Stimulated activated CD4-positive, alpha-beta T cell treated with anti-CD3 and anti-CD28 coated beads, TNF-alpha, amount 100 ng/mL, for 1 hour (primary cell): ENCODE measurements at places on chromosomes 2 and 18.

GRCh38 chr2:27174638-27175037 lies 25.8 kb downstream of the TCF23 start:
- no peak for DNase-seq

DNA sequence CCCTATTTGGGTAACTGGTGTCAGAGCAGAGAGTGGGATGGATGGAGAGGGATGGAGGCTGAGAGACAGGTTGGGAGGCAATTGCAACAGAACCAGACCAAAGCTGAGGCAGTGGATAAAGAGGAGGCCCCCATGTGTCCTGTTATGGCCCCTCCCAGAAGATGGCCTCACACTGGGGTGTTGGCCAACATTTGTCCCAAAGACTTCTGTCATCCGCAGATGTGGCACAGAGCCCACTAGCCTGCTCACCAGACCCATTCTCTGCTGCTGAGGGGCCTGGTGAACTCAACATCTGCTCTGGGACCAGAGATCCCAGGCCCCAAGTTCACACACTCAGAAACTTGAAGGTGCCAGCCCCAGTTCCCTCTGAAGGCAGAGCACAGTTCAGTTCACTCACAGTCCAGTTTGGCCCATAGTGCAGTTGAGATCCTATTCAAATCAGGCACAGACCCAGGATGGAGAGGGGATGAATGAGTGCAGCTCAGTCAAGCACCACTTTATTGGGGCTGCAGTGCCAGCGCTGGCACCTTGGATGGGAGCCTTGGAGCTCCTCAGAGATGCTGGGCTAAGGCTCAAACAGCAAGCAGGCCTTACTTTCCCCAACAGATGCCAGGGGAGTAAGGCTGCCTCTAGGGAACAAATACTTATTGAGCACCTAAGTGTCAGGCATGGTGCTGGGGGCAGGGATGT lies 189.2 kb downstream of the ZBTB7C start:
- no peak for DNase-seq

DNA sequence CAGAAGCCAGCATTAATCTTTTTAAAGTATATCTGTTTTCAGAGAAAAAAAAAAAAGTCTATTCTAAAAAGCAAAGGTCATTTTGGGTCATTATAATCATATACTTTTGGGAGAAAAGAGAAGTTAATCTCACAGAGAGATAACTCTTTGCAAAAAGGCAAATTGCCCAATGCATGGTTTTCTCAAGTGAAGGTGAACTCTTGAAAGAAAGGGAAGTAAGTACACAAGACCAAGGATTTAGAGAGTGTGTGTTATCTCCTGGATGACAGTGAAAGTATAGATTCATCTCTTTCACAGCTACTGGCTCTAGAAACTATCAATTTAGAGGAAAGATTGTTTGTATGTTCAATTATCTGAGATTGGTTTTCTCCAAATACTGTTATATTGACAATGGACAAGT lies 151.4 kb downstream of the CD8B2 start:
- no peak for DNase-seq

DNA sequence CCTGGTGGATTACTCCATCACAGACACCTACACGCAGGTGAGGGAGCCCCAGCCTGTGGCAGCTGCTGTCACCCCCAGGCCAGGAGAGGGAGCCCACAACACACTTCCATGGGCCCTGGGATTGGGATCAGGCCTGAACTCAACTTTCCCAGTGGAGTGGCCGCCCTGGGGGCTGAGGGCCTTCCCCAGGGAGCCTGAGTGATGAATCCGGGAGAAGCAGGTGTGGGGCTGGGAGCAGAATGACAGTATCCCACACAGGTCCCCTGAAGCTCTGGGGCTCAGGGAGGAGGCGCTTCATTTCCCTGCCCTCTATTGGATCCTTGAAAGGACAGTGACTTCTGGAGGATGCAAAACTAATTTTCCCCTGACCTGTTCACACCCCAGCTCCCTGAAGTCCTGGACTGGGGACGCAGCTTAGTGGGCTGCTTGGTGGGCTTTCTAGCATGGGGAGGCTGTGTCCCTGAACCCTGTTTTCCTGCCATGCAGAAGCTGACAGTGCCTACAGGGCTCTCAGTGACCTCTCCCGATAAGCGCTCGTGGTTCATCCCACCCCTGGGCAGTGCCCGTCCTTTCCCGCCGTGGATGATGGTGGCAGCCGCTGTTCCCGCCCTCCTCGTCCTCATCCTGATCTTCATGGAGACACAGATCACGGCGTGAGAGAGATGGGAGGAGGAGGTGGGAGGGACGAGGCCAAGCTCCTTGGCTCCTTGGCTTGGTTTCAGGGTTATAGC lies 11.0 kb downstream of the SLC4A3 start:
- no peak for DNase-seq

- DNase-seq, result no peak
Measured at GRCh38 chr2:110105608-110106467, 9.8 kb downstream of the MALL start.

GRCh38 chr18:32019251-32019948 lies 775 bp downstream of the RNF125 start:
- no peak for DNase-seq

DNA sequence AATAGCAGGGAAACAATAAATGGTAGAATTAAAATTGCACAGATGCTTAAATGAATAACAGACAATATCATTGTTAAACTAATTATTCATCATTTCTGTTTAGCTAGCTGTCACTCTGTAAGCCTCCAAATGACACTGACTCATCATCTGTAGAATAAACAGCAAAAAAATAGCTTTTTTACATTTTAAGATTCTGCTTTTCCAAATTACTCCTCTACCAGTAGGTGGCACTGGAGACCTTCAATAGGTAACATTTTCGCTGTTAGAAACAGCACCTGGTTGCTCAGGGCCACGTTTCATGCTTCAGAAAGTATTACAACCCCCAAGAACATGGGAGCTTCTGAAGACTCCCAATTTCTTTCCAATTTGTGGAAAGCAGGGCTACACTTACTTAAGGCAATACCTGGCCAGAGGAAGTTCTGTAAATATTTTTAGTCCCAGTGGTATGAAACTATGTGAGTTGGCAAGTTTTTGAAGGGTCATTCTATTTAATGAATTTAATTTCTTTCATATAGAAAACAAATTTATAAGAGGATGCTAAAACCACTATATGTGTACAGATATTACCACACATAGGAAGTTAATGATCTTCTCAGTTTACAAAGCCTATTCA lies 45.4 kb downstream of the TTN start:
- no peak for DNase-seq

- DNase-seq, result no peak
Measured at GRCh38 chr2:85319796-85320195, 8.0 kb downstream of the TGOLN2 start.

DNA sequence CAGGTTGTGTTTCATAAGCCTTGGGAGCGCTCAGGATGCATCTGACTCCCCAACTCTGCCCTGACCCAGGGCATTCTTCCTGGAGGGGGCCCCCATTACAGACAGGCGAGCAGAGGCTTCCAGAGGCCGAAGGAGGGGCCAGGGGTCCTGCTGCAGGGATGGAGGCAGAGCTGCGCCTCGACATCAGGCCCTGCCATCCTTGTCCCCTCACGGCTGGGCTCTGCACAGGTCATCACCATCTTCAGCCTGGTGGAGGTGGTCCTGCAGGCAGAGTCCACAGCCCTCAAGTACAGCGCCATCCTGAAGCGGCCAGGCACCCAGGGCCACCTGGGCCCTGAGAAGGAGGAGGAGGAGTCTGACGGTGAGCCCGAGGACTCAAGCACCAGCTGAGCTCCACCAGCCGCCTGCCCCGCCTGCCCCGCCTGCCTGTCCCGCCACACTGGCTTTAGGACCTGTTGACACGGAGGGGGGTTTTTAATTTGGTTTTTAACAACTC lies 42.3 kb upstream of the ALPP start:
- no peak for DNase-seq

- DNase-seq, result no peak
Measured at GRCh38 chr18:36547544-36547943, 250.0 kb downstream of the FHOD3 start.

- DNase-seq, result no peak
Measured at GRCh38 chr2:166784296-166784946, 103.9 kb upstream of the XIRP2 start.

DNA sequence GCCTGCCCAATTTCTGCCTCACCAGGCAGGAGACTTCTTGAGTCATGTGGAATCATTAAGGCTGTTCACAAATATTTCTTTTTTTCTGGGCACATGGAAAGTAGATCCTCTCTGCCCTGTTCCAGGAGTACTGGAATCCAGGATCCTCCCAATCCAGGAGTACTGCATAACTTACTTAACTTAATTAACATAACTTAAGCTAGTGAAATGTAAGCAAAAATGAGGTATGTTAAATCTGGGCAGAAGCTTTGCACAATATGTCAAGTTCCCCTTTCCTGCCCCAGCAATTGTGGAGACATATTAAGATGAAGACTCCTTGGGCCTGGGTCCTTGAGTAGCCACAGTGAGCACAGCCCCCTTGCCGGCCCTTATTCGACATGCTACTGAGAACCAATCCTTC lies 3.2 kb downstream of the CD207 start:
- DNase-seq, result no peak

DNA sequence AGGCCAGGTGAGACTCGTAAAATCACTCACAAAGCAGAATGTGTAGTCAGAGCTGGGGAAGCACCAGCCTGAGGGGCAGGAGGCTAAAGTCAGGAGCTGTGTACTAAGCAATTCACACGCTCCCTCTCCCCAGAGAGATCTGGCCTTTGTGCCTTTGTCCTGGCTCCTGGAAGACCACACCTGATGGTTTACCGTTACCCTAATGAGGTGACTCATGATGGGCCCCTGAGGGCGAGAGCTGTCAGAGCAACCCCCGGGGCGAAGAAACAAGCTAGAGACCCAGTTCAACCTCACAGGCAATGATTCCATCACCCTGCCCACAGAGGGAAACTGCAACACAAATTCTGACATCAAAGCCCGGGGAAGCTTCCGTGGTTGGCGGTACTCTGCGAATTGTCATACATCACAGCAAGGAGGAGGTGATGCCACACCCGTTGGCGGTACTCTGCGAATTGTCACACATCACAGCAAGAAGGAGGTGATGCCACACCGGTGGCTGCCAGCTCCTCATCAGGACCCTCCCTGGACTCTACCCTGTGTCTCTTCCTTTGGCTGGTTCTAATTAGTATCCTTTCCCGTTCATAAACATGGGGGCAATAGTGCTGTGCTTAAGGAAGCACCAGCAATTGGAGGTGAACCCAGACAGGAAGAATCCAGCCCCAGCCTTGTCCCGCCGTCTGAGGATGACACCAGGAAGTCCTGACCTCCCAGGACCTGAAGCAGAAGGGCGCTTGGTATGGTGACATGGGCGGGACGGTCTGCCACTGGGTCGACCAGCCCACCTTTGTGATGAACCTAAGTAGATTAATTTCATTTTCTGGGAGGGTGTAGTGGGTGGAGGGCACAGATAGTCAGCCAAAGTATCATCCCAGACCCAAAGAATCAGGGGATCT lies 30.5 kb downstream of the B3GNT7 start:
- no peak for DNase-seq

DNA sequence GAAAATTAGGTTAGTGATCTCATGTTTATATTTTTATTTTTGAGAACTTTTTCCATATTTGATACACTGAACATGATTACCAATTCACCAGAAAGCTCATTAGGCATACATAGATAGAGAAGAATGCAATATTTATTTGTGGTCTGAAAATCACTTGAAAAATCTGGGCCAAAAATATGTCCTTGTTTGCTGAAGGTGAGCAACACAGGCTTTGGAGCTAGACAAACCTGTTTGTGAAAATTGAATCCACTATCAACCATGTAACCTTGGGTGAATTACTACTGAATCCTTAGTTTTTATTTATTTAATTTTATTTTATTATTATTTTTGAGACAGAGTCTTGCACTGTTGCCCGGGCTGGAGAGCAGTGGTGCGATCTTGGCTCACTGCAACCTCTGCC lies 46.5 kb upstream of the ZSWIM2 start:
- DNase-seq, result no peak

DNA sequence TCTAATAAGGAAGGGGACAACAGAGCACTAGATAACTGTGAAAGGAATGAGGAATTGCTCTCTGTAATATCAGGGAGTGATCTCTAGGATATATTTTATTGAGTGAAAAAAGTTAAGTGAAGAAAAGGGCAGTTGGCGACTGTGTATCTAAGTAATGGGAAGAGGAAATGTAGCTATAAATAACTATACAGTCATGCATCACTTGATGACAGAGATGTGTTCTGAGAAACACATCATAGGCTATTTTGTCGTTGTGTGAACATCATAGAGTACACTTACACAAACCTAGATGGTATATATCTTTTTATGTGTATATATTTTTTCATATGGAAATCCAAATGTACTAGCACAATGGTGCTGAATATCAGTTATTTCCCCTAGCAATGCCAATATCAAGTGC lies 329.3 kb downstream of the TXNL1 start:
- no peak for DNase-seq

GRCh38 chr2:219537657-219538488 lies 5.7 kb downstream of the CHPF start:
- DNase-seq, result no peak

- DNase-seq, result no peak
Measured at GRCh38 chr2:113829761-113830160, 60.1 kb upstream of the ACTR3 start.

DNA sequence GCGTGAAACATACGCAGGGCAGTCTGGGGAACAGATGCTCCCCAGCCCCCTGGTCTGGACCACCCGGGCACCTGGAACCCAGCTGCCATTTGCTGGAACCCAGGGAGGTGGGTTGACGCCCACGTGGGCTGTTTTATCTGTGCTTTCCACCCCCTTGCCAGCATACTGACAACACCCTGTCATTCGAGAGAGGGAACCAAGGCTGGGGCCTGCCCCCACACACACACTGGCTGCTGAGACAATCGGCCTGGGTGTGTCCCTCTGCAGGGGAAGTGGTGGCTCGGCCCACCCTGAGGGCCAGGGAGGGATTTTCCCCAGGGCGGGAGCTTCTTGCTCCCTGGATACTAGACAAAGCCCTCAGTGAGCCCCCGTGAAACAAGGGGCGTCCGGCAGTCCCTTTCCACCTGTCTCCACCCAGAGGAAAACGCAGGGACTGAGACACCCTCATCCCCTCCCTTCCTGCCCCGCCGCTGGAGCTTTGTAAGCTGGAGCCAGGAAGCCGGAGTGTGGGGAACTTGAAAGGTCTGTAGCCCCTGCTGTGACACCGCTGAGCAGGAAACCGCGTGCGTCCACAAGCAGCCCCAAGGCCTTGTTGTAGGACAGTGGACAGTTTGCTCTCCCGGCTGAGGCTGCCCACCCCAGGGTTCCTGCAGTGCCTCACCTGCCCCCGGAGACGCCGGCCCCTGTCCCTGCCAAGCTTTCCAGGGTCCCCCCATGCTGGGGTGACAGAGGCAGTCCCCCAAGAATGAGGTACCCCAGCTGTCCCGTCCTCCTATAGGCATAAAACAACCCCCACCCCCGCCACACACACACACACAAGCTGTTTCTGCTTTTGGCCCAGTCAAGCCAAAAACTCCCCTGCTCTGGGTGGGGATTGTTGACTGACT lies 14.1 kb upstream of the KLF11 start:
- DNase-seq, result no peak

DNA sequence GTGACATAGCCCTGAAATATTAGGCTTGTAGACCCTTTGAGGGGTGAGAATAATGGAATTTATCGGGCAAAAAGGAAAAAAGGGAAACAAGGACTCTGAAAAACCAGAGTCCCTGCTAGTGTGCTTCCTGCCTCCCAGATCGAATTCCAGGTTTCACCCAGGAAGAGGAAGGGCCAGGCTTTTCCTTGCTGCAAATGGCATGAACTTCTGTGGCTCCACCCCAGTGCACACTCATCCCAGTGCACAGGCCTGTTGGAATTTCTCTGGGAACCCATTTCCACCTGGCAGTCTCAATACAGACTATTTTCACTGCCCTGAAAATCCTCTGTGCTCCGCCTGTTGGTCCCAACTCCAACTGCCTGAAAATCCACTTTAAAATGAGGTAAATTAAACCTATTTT lies 29.9 kb downstream of the C18orf54 start:
- no peak for DNase-seq

GRCh38 chr18:21714474-21714873 lies 9.9 kb upstream of the ABHD3 start:
- no peak for DNase-seq
